ENCODE measurements at places on chromosomes 5 and 9.

DNA sequence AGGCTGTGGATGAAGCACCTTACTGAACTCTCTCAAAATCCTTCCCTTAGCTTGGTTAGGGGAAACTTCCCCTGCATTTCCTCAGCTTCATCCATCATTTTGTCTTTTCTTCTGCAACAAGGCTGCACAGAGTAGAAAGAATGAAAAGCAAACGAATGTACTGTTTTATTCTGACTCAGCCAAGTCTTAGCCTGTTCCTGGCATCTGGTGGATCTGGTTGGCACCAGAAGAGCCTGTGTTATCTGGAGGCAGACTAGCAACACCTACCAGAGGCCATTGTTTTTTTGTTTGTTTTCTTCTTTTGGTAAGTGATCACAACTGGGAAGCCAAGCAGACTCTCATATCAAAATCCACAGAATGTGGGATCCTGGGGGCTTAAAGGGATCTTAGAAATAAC lies 200.7 kb downstream of the FANCC start:
- DNase-seq = no peak

- no peak for DNase-seq
Observed at GRCh38 chr5:167294882-167295680, 996.4 kb upstream of the WWC1 start.

DNA sequence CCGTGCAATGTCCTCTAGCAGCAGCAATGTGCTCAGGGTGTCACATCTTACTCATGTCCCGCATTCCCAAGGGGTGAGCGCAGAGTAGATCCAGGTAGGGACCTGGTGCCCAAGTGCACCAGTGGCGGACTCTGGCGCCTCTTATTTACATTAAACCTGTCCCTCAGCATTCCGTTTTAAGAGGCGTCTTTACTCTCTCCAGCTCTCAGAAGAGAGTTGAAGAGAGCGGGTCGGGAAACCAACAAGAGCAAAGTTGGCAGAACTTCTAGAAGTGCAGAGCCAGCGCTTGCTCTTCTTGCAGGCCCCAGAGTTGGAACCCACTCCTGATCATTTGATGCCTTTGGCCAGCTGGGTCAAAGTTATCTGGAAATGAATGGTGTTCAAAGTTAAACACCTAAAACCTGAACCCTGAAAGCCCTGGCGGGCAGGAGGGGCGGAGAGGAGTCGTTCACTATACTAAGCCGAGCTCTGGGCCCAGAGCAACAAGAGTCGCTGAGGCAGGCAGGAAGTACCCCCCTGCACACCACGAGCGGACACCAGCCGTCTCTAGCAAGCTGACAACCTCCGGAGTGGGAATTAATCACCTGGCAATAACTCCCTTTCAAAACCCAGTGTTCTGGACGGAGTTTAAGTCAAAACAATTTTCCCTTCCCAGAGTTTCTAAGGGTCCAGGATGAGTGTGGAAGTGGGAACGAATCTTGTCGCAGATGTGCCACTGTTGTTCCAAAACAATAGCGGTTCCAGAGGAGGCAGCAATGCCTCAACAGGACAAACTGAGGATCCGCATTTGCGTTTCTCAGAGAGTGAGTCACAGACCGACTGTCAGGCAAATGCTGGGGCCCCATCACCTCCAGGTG lies 122.8 kb downstream of the TMEM161B start:
- DNase-seq = no peak

GRCh38 chr9:107691664-107692063 lies 202.1 kb upstream of the KLF4 start:
- DNase-seq = no peak

DNA sequence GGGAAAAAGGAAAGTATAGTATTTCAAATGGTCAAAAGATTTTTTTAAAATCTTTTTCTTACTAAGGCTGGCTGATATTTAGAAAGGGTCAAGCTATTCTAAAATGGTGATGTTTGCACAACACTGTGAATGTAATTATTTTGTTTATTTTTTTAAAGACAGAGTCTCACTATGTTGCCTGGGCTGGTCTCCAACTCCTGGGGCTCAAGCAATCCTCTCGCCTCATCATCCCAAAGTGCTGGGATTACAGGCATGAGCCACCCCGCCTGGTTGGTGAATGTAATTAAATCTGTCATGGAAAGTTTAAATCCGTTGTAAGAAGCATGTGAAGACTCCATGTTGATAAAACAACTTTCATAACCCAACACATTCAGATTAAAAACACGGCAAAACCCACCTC lies 2.6 kb downstream of the UBTD2 start:
- DNase-seq = no peak

GRCh38 chr5:42396111-42396510 lies 27.1 kb upstream of the GHR start:
- no peak for DNase-seq

- no peak for DNase-seq
Observed at GRCh38 chr9:7009065-7009464, 251.3 kb downstream of the KDM4C start.

- no peak for DNase-seq
Observed at GRCh38 chr5:23466401-23466912, 41.0 kb upstream of the PRDM9 start.

DNA sequence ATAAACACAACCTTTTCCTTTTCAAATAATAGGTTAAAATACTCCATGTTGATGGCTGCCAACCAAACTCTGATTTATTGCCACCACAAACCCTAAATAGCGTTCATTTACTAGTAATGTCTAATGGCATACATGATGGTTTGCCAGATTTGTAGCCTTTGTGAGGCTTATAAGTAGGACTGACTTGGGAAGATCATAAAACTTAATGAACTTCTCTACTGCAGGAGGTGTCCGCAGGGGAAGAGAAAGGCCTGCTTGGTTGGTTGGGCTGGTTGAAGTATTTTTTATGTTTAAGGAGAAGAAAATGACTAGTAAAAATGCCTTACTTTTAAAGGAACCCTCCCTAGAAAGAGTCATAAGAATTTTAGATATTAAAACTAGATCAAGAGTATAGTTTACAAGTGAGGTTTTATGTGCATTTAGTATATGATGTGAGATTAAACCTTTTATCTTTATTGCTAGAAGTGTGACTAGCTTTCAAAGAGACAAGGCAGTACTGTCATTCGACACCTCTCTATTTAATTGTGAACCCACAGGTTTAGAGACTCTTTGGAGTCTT lies 5.0 kb downstream of the PBX3 start:
- no peak for DNase-seq

Data from activated CD8-positive, alpha-beta memory T cell treated with anti-CD3 and anti-CD28 coated beads for 1 hour (primary cell).